ENCODE measurements at places on chromosomes 2 and 18.

- no peak overlapping the region for H3K4me3 ChIP-seq
- no peaks in the 10 kb centered on the region for H3K36me3 ChIP-seq
Measured at GRCh38 chr2:196503398-196503797, 136.1 kb upstream of the CCDC150 start.

DNA sequence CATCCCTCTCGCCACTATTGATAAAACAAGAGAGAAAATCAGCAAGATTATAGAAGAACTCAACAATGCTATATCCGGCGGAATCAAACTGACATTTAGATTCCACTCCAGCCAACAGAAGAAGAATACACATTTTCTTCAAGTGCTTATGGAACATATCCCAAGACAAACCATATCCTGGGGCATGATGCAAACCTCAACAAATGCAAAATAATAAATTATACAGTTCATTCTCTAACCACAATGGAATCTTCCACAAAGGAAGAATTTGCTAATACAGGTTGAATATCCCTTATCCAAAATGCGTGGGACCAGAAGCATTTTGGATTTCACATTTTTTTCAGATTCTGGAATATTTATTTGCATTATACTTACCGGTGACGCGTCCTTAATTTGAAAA, 51.4 kb upstream of the YPEL5 start:
- H3K4me1 ChIP-seq: no peaks in the 10 kb centered on the region
- H3K27ac ChIP-seq: no peak overlapping the region
- H3K36me3 ChIP-seq: no peaks in the 10 kb centered on the region
- no peak overlapping the region for H3K4me3 ChIP-seq

GRCh38 chr18:45978084-45978483, 11.0 kb upstream of the EPG5 start:
- no peaks in the 10 kb centered on the region for H3K36me3 ChIP-seq
- no peaks in the 10 kb centered on the region for H3K27me3 ChIP-seq
- no peak overlapping the region for H3K4me3 ChIP-seq
- peaks cover 7% of the 10 kb centered on the region for H3K4me1 ChIP-seq
- no peak overlapping the region for H3K27ac ChIP-seq

DNA sequence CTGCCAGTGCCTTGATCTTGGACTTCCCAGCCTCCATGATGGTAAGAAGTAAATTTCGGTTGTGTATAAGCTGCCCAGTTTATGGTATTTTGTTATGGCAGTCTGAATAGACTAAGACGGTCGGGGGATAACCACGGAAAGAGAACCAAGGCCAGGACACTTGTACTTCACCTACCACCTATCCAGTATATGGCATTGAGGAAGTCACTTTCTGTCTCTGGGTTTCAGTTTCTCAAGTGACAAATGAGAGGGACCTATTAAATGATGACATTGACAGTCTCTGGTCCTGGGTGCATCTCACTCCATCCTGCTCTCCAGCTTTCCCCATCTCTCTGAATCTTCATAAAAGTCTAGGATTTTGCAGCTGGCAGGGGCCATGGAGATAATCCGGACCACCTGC, 183.8 kb upstream of the MSH6 start:
- no peak for DNase-seq
- no peaks in the 10 kb centered on the region for H3K36me3 ChIP-seq
- no peaks in the 10 kb centered on the region for H3K27me3 ChIP-seq
- no peak overlapping the region for H3K27ac ChIP-seq
- no peak overlapping the region for H3K4me3 ChIP-seq
- H3K4me1 ChIP-seq: no peaks in the 10 kb centered on the region

GRCh38 chr2:21279525-21279924, 155.8 kb downstream of the TDRD15 start:
- no peaks in the 10 kb centered on the region for H3K4me1 ChIP-seq
- DNase-seq: no peak
- H3K27me3 ChIP-seq: no peaks in the 10 kb centered on the region
- no peak overlapping the region for H3K27ac ChIP-seq

DNA sequence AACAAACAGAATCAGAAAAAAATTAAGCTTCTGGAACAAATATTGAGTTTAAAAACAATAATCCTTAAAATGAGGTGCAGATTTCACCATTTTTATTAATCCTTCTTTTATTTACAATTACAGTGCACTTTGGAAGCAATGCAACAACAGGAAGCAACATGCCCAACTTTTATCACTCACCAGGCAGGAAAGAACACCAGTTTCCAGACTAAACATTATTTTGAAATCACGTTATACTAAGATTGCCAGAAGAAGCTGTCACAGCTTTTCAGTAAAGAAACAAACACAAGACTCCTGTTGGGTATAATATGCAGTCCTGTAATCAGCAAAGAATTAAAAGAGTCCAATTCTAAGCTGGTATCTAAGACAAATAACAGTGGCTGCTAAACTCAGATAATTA, 137.9 kb upstream of the ZC3H15 start:
- no peak overlapping the region for H3K4me3 ChIP-seq
- H3K36me3 ChIP-seq: no peaks in the 10 kb centered on the region
- no peaks in the 10 kb centered on the region for H3K27me3 ChIP-seq
- peaks cover 4% of the 10 kb centered on the region for H3K4me1 ChIP-seq
- DNase-seq: no peak
- no peak overlapping the region for H3K27ac ChIP-seq

- H3K36me3 ChIP-seq: no peaks in the 10 kb centered on the region
- no peak overlapping the region for H3K27ac ChIP-seq
- no peak for DNase-seq
- H3K4me3 ChIP-seq: no peak overlapping the region
Measured at GRCh38 chr2:55883357-55883756, 40.2 kb downstream of the EFEMP1 start.

DNA sequence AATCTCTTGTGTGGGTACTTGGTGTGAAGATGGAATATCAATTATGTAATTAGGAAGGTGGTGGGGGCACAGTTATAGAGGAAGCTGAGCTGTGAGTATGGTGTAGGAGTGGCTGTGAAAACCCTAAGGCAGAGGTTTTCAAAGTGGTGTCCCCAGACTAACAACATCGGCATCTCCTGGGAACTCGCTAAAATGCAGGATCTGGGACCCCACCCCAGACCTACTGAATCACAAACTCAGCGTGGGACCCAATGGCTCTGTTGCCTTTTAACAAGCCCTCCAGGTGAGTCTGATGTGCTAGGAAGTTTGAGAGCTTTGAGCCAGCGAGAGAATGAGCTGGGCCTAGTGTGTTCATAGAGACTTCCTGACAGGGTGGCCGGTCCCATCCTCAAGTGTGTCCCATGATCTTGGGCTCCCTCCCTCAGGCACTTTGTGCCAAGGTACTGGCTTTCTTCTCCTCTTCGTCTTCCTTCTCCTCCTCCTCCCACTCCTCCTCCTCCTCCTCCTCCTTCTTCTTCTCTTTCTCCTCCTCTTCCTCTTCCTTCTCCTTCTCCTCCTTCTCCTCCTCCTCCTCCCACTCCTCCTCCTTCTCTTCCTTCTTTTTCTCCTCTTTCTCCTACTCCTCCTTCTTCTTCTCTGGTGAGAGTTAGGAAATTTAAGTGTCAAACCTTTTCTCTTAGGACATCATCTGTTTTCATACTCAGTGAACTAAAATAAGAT, 86.6 kb downstream of the PDK1 start:
- no peak overlapping the region for H3K27ac ChIP-seq
- H3K36me3 ChIP-seq: no peaks in the 10 kb centered on the region
- H3K4me1 ChIP-seq: no peaks in the 10 kb centered on the region
- no peaks in the 10 kb centered on the region for H3K27me3 ChIP-seq

- no peaks in the 10 kb centered on the region for H3K36me3 ChIP-seq
- H3K27me3 ChIP-seq: no peaks in the 10 kb centered on the region
- H3K4me3 ChIP-seq: no peak overlapping the region
- no peak for DNase-seq
Measured at GRCh38 chr2:188664951-188665595, 309.1 kb upstream of the COL3A1 start.

DNA sequence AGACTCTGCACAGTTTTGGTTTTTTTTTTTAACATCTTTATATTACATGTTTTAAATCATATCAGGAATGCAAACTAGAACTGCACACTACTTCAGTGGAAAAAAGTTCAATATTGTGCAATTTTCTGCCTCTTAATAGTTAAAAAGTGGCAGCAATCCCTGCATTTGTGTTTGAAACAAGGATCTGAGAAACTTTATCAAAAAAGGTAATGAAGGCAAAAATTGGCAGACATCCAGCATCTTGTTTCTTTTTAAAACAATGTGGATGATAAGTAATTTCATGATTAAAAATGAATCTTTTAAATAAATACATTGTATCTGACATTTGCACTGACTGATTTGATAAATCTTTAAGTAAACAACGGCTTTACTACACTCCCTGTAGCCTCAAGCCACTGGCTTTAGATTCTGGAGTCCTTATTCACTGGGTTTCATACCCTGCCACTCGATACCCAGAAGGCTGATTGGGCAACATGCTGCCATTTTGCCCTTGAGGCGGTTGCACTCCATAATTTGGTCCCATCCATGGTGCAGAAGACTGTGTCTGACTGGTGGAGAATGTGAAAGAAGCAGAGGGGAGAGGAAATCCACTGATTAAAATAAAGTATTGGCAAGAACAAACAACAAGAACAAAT, 21.6 kb upstream of the C2orf42 start:
- H3K4me1 ChIP-seq: no peaks in the 10 kb centered on the region
- DNase-seq: no peak
- no peak overlapping the region for H3K27ac ChIP-seq
- H3K27me3 ChIP-seq: no peaks in the 10 kb centered on the region
- peaks cover 38% of the 10 kb centered on the region for H3K36me3 ChIP-seq

- H3K27ac ChIP-seq: no peak overlapping the region
- no peaks in the 10 kb centered on the region for H3K36me3 ChIP-seq
- no peak overlapping the region for H3K4me3 ChIP-seq
- H3K4me1 ChIP-seq: peaks cover 2% of the 10 kb centered on the region
- H3K27me3 ChIP-seq: no peaks in the 10 kb centered on the region
Measured at GRCh38 chr2:217099561-217099960, 239.7 kb upstream of the TNP1 start.

DNA sequence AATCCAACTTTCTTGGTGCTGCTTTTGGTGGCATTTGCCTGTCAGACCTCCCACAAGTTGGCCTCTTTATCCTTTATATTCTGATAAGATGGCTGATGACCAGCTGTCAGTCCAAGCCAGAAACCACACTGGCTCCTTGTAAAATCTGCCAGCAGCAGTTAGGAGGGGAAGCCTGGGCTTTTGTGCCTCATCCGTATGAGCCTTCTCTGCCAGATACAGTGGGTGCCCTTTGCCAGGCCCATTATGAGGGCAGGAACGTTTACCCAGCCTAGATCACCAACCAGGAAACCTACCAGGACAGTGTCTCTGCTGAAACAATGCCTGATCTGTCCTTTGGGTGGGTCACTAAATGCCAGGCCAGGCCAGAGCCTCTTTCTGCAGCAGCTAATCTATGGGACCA, 202.9 kb upstream of the SP5 start:
- H3K4me1 ChIP-seq: no peaks in the 10 kb centered on the region
- DNase-seq: no peak
- no peaks in the 10 kb centered on the region for H3K27me3 ChIP-seq

- H3K27me3 ChIP-seq: no peaks in the 10 kb centered on the region
- DNase-seq: no peak
- H3K4me1 ChIP-seq: no peaks in the 10 kb centered on the region
Measured at GRCh38 chr2:197089655-197090054, 163.1 kb upstream of the PGAP1 start.

DNA sequence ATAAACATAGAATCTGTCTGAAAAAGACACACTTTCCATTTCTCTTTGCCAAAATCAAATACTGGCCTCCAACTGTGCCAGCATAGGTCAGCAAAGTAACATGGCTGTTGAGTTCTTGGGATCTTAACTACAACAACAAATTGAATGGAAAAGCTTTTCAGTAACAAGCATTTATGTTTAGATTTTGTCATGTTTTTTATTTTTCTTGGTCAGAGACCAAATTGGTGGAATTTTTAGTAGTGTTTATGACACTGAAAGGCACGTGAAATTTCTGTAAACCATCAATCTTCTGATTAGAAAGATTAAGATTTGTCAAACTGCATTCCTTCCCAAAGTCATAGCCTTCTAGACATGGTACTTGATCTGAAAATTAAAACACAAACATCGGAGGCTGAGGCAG, 77.6 kb downstream of the PDE1A start:
- no peaks in the 10 kb centered on the region for H3K4me1 ChIP-seq
- H3K36me3 ChIP-seq: no peaks in the 10 kb centered on the region
- DNase-seq: no peak
- H3K4me3 ChIP-seq: no peak overlapping the region
- no peaks in the 10 kb centered on the region for H3K27me3 ChIP-seq
- no peak overlapping the region for H3K27ac ChIP-seq

DNA sequence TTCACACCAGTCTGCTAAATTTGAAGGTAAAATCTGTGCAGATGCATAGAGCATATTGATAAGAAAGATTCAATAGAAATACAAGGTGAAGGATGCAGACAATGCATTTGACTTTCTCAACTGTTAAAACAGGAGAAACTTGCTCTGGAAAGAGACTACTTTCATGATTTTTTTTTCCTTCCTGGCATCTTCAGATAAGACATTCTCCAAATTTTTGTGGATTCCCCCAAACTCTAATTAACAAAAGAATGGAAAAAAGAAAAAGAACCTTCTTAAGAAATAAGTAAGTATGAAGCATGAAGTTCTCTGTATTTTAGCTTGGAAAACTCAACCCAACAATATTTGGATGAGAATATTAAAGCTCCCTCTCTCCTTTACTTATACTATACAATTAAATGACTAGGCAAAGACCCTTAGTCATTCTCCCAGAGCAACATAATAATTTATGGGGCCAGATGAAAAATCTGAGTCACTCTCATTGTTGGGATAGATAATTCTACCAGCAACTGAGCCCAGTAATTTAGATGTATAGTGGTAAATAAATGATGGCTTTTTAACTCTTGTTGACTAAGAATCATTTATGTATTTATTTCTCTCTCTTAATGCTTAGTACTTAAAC, 298.7 kb upstream of the COL3A1 start:
- H3K27ac ChIP-seq: no peak overlapping the region
- no peaks in the 10 kb centered on the region for H3K36me3 ChIP-seq
- DNase-seq: no peak
- no peaks in the 10 kb centered on the region for H3K4me1 ChIP-seq

- no peaks in the 10 kb centered on the region for H3K4me1 ChIP-seq
- no peak overlapping the region for H3K4me3 ChIP-seq
- H3K36me3 ChIP-seq: no peaks in the 10 kb centered on the region
- no peaks in the 10 kb centered on the region for H3K27me3 ChIP-seq
- DNase-seq: no peak
Measured at GRCh38 chr2:12076810-12077209, 330.4 kb downstream of the LPIN1 start.

GRCh38 chr18:43961722-43962121, 684.4 kb upstream of the SYT4 start:
- no peak overlapping the region for H3K27ac ChIP-seq
- DNase-seq: no peak
- no peak overlapping the region for H3K4me3 ChIP-seq
- no peaks in the 10 kb centered on the region for H3K27me3 ChIP-seq

DNA sequence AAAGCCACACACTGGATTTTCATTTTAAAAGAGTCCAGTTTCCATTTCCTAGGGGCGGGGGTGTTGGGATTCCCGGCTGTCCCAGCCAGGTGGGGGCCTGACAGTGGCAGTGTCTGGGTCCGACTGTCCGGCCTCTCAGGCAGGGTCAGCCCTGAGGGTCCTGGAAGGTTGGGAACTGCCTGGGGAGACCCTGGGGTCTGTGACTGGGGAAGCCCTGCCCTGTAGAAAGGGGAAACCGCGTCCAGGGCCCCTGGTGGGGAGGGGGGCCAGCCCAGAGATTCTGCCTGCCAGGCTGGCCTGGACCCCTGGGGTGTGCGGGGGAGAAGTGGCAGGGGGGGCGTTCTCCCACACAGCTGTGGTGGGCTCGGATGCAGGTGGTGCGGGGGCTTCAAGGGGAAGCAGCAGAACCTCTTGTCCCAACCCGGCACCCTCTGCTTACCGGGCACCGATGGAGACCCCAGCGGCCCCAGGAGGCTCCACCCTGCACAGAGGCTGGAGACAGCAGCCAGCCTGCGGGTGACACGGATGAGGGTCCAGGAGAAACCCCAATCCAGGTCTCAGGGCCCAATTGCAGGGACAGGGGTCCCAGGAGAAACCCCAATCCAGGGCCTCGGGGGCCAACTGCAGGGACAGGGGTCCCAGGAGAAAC, 4.9 kb downstream of the RTP5 start:
- no peak overlapping the region for H3K4me3 ChIP-seq
- no peak for DNase-seq
- H3K27ac ChIP-seq: no peak overlapping the region

Data from gastrocnemius medialis (tissue), 4 donors.